NCI-H2081 treated with DMSO at 0.1 percent for 48 hours (cell line): ENCODE measurements at places on chromosomes 4 and X.

DNA sequence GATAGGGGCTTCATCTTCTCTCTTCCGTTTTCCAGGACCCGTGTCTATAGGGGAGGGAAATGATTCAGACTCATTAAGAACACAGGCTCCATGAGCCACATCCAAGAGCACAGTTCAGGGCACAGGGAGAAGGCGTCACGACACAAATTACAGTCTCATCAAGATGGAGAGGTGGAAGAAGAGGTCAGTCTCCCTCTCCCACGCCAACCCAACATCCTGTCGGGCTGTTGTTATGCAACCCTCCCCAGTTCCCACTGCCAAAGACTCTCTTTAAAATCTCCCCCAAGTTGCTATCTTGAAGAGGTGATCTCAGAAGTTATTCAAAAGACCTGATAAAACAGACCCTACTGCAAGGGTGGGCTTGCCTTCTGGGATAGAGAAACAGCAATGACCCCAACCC lies 12.6 kb downstream of the ZMYM3 start:
- DNase-seq = no peak

- no peak for DNase-seq
Observed at GRCh38 chrX:31223817-31224216, 152.0 kb upstream of the FTHL17 start.

DNA sequence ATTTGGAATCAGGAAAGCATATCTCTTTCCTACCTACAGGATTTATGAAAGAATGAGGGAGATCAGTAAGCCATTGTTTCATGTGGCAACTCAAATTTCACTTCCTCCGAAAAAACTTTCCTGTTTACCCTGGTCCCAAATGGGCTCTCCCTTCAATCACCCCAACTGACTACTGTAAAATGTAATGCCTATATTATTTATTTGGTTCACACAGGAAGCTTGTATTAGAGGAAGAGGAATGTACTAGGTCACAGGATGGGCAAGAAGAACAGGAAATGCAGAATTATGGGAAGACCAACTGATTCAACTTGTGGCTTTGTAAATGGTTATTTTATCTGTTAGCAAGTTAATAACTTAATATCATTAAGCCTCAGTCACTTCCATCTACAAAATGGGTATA lies 23.1 kb downstream of the COL4A6 start:
- DNase-seq = no peak

DNA sequence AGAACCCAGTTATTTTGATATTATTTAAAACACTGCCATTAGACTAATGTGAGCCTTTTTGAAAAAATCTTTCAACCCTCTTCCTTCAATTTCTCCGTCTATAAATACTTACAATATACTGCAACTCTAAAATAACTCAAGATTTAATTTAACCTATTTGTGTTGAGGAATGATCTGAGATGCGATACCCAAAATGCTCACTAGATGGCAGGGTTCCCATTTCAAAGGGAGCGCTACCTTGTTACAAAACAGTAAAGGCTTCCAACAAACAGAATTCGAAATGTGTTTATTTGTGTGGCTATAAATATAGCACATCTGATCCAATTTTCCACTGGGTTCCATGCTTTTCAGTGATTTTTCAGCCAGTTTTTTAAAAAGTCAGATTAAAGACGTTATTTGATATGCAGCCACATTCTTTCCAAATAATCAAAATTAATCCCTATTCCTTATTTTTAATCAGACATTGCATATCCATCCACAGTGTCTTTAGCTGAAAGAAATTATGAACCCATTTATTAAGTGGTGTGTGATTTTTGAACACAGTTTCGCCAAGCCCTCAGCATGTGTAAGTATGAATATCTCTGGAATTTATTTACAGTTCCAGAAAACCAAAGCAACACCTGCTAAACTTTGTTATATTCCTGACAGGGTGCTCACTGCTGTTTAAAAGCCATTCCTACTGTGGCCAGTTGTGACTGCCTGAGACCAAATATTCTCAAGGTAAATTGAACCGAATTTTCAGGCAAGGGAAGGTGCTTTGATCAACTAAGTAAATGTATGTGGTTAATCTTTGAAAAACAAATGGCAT lies 668.0 kb upstream of the LCORL start:
- DNase-seq = no peak

DNA sequence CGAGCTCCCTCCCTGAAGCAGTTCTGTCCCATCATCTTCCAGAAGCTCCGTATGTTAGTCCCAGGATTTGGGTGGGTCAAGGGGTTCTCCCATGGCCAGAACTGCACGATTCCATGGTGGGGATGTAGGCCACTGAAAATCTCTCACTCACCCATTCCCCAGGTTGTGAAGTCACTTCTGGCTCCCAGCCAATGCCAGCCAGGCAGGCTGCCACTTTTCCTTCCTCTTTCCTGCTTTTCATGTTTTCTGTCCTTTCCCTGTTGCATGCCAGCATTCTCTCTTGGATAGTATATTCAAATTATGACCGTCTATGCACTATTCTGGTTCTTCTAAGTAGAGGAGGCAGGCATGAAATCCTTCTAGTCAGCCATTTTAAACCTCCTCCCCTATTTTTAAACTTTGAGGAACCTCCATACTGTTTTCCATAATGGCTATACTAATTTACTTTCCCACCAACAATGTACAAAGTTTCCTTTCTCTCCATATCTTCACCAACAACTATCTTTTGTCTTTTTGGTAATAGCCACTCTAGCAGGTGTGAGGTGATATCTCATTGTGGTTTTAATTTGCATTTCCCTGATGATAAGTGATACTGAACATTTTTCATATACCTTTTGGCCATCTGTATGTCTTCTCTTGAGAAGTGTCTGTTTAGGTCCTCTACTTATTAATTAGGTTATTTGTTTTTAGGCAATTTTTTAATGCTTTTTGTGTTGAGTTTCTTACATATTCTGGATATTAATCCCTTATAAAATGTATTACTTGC lies 182.1 kb upstream of the TET2 start:
- DNase-seq = no peak

DNA sequence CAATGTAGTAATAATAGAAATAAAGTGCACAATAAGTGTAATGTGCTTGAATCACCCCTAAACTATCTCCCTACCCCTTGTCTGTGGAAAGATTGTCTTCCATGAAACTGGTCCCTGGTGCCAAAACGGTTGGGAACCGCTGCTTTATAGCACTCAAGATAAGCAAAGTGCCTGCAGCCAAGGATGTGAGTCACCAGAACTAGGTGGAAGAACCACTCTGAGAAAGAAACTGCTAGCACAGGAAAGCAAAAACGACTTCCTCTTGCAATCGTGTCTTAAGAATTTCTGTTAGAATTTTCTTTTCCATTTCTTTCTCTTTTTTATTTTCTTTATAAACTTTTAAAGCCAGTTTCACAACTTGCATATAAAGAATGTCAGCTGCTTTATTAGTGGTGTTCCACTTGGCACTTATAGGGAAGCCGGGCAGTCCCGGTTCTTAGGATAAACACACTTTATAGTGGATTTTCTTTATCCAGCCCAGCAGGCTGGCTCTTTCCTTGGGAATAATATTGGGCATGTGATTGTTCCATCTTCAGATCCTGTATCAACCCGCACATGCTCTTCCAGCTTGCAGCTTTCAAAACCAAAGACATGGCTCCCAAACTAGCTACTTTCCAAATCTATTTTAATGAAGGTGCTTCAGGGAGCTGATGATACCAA lies 32.3 kb upstream of the CXCL8 start:
- DNase-seq = no peak

GRCh38 chrX:105461016-105461415 lies 240.5 kb upstream of the TEX13A start:
- DNase-seq = no peak

- no peak for DNase-seq
Observed at GRCh38 chr4:110550260-110550659, 72.6 kb downstream of the PITX2 start.

- DNase-seq = no peak
Observed at GRCh38 chr4:83109480-83110222, 4.9 kb downstream of the PLAC8 start.

GRCh38 chrX:25012793-25013631 lies 2.8 kb downstream of the ARX start:
- DNase-seq = no peak

DNA sequence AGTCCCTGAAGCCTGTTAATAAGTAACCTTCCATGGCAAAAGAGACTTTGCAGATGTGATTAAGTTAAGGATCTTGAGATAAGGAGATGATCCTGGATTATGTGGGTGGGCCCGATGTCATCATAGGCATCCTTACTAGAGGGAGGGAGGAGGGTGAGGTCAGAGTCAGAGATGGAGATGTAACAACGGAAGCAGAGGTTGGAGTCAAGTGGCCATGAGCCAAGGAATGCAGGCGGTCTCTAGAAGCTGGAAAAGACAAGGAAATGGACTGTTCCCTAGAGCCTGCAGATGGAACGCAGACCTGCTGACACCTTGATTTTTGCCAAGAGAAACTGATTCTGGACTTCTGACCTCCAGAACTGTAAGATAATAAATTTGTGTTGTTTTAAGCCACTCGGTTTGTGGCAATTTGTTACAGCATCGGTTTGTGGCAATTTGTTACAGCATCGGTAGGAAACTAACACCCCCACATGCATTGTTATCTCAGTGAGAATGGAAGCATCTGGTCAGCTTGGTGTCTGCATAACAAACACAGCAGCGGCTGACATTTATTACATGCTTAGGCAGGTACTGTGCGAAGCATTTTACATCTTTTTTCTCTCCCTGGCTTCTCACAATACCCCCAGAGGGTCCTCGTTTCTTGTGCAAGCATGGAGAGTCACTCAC lies 55.6 kb downstream of the CLDN34 start:
- DNase-seq = no peak

DNA sequence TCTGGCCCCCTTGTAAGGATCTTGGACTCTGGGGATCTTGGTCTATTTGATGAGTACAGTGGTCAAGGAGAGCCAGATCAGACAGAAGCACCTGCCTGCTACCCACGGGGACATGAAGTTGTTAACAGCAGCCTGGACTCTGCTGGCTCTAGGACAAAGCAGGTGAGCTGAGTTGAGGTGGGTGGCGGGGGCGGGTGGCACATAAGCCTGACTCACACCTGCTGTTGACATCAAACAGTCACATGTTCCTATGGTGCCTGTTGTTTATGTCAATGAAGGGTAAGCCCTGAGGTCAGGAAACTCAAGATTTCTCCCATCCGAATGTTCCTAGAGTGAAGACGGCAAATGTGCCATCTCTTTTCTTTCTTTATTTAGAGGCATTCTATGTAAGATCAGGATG lies 50.1 kb upstream of the CLNK start:
- DNase-seq = no peak

DNA sequence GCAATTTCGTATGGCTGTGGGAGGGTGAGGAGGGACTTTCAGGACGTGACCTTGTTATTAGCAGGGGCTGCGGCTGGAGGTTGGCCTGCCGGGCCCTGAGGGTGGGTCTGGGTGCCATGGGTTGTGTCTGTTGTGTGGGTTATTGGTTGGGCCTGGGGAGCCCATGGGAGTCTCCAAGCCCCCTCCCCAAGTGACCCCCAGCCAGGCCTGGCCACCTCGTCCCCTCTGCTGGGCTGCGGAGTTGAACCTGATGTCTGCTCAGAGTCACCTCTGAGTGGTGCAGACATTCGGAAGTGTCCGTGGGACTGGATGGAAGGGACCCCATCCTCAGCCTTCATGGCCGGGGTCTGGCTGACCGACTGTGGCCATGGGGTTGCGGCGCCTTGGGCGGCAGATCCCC lies 67.7 kb downstream of the TRMT44 start:
- no peak for DNase-seq

DNA sequence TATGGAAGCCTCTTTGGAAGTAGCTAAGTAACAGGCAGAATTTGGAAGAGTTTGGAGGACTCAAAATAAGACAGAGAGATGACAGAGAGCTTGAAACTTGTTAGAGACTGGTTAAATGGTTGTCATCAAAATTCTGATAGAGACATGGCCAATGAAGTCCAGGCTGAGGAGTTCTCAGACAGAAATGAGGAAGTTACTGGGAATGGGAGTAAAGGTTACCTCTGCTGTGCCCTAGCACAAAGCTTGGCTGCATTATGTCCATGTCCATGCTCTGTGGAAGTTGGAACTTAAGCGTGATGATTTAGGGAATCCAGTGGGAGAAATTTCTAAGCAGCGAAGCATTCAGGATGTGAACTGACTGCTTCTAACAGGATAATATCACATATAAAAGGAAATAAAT lies 146.2 kb upstream of the NDST4 start:
- no peak for DNase-seq

DNA sequence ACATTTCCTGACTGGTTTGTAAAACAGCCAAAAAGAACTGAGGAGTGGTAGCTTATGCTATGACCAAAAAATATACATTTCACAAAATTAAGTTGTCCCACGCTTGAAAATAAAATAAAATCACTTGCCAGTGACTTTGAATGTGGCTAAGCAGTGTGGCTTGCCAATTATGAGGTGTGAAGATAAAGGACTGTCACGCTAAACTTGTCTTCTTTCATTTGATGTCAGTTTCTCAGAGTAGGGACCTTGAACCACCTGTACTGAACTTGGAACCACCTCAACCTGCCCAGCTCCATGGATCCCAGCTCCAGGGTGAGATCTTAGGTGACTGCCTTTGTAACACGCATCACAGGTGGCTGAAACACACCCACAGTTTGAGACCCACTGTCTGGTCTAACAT lies 113.7 kb upstream of the TBL1X start:
- no peak for DNase-seq

DNA sequence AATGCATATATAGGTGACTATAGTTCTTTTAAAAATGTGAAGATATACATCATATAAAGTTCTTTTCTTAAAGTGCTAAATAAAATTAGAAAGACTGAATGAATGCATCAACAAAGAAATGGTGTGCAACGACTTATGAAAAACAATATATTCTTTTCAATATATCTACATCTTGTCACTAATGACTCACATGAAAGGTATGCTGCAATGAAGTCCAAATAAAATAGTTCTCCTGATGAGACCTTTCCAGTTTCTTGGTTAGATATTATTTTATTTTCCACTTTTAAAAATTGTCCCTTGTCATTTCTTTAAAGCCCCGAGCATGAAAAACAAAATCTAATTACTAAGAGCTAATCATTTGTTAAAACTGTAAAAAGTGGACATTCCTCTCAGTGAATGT lies 462.1 kb downstream of the PCDH11X start:
- no peak for DNase-seq

DNA sequence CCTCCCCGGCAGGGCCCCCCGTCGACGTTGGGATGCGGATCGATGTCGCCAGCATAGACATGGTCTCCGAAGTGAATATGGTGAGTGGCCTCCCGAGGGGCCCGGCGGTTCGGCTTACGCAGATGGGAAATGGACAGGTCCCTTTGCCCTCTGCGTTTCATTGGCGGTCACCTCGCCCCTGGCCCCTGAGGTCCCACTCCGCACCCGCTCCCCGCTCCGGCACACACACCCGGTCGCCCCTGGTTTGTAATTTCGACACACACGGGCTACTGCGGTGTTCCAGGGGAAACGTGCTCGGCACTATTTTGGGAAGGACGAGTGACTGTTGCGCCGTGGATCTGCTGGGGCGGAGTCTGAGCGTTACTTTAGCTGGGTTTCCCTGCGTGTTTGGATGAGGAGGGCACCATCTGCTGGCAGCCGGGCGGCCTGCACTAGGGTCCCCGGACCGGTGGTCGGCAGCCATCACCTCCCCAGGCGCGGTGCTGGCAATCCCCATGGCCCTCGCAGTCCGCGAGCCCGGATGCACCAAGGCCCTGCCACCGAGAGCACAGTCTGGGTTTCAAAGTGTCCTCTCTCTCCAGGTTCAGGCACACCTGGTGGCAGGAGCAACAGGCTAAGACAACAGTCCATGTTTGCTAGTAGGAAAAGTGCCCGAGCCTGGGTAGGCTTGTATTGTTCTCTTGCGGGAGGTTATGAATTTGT lies 1.2 kb downstream of the GABRB1 start:
- peak; percentile 66 for DNase-seq

GRCh38 chrX:132144061-132144460 lies 16.2 kb upstream of the FRMD7 start:
- no peak for DNase-seq
